DMS153 (cell line): ENCODE measurements at places on chromosomes 12 and 14.

DNA sequence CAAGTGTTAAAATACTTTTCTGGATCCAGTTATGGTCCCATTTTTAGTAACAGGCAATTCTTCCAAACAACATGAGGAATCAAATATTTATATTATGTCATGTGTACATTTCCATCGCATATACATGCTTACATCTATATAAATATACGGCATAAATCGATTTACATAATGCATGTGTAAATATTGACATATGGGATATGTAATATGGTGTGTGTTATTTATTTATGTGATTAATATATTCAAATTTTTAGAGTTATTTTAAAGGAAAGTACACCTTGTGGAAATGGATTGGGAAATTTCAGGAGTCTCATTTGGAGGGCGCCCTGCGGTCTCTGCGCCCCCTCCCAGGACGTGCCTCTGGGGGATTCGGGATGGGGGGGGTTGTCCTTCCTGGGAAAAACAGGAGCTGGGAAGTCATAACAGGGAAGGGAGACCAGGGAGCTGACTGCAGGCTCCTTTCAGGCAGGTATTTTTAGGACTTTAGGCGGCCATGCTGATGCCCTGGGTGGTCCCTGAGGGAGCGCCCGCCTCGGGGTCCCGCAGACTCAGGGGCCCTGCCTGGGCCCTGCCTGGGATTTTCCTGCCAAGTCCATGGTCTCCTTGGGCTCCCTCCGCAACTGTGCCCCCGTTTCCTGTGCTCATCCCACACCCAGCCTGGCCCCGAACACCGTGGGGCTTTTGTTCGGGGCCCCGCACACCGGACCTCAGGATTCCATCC lies 82.7 kb upstream of the SFSWAP start:
- no peak for DNase-seq

- no peak for DNase-seq
Measured at GRCh38 chr12:11705010-11705409, 55.5 kb downstream of the ETV6 start.

- no peak for DNase-seq
Measured at GRCh38 chr12:31622038-31622437, 31.1 kb upstream of the DENND5B start.

GRCh38 chr12:40525054-40525453 lies 167.2 kb upstream of the CNTN1 start:
- DNase-seq: no peak

DNA sequence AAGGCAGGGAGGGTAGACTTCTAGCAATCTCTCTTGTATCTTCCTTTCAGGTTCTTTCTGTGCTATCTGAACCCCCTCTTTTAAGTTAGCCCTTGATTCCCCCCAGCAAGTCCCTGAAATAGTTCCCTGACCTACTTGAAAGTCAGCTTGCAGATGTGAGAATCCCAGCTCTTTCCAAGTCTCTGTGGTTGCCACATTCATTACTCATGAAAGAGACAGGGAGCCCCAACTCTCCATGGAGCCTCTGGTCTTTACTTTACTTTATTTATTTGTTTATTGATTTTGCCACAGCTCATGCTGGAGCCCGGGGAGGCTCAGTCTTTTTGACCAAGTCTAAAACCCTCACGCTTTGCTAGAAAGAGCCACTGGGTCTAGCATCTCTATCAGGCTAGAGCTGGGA lies 193.6 kb upstream of the FAR2 start:
- DNase-seq: no peak

- no peak for DNase-seq
Measured at GRCh38 chr12:25942709-25943108, 15.8 kb upstream of the RASSF8 start.

GRCh38 chr14:88546621-88547385 lies 8.0 kb downstream of the PTPN21 start:
- DNase-seq: no peak

DNA sequence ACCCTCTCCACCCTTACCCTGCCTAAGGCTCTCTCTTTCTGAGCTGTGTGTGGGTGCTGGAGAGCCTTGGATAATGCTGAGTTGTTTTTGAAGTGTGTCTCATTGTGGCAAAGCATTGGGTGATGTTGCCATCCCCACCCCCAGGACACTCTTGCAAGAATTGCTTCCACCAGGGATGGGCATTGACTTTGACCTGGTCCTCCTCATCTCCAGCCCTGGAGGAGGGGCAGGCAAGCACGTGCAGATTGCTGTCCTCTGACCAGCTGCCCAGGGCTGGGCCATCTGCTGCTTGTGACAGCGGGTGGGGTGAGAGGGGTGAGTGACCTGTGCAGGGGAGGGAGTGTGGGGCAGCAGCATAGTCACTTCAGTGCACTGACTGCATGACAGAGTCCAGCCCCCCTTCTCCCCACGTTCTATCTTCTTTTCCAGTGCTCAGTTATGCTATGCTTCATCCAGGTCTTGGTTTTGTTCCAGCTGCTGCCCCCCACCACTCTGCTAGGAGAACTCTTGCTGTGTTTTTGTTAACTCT lies 26.2 kb downstream of the SUSD6 start:
- no peak for DNase-seq

- no peak for DNase-seq
Measured at GRCh38 chr12:3685830-3686229, 67.1 kb downstream of the CRACR2A start.

DNA sequence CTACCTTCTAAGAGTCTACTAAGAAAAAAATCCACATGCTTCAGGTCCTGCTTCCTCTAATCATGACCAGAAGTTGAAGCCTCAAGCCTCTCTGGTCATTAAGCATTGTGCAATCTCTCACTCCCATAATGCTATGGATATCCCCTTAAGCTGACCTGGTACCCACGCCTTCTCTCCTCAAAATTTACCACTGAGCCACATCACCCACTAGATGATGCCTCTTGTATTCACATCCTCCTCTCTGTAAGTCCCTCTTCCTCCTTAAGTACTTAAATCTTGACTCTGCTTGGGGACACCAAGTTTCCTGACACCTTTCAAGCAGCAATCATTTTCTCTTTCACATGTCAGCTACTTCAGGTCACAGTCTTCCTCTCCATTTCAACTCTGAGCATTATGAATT lies 9.8 kb downstream of the GALNT4 start:
- no peak for DNase-seq

DNA sequence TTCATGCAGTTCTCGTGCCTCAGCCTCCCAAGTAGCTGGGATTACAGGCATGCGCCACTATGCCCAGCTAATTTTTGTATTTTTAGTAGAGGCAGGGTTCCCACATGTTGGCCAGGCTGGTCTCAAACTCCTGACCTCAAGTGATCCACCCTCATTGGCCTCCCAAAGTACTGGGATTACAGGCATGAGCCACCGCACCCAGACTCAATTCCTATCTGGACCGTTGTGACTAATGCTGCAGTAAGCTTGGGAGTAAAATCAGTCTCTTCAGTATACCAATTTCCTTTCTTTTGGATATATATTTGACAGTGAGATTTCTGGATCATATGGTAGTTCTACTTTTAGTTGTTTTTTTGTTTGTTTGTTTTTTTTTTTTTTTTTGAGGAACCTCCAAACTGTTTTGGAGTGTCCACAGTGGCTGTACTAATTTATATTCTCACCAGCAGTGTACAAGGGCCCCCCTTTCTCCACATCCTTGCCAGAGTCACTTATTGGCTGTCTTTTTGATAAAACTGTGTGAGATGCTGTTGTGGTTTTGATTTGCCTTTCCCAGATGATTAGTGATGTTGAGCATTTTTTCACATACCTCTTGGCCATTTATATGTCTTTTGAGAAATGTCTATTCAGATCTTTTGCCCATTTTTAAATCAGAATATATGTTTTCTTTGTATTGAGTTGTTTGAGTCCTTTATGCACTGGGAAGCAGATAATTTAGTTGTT lies 37.3 kb upstream of the EVL start:
- DNase-seq: no peak

DNA sequence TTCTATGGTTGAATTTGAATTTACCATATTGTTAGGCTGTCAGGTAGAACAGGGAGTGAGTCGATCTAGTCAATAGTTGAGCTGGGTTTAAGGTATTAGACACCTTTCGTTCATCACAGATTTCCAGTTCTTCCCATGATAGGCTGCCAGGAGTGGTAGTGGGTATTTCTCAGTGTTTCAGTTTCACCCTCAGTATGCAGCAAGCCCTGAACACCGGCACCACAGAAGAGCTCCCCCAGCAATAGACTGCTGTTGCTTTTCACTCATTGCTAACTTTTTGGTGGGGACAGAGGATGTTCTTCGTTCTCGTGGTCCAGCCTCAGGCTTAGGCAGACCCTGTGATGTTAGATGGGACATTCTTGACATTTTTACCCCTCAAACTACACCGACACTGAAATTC lies 164.6 kb downstream of the PTPRO start:
- DNase-seq: no peak

DNA sequence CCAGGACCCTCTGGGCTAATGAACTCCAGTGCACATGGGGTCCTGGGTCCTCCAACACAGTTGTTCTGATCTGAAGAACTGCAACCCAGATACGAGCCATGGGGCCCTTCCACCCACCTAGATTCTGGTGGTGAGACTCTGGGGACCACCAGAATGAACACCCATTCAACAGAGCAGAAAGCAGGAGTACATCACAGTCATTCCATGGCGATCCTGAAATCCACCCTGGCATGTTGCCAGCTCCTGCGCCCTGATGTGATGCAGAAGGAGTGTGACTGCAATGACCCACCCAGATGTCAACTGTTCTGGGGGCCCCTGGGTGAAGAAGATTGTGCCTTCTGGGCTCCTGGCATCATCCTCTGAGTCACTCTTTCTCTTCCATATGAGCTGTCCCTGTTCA lies 211.6 kb downstream of the KIF26A start:
- DNase-seq: no peak
